ENCODE measurements at places on chromosomes 12 and 14.

DNA sequence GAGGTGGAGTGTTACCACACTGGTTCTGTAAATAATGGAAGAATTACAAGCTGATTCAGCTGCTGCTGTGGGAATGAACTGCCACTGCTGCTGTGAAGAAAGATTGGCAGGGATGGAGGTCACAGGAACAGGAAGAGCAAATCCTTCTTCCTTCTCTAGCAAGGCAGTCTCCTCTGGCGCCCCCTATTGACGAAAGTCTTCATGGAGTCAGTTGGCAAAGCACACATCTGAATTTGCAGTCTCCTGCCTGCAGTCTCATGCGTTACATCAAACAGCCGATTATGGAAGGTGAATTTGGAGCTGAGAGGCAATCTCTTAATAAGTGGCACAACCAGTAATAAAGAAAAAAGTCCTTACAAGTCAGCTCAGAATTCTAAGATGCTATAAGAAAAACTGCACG is 106.0 kb upstream of the TMTC1 start:
- DNase-seq: no peak

GRCh38 chr14:68981139-68981538 is 2.0 kb upstream of the ACTN1 start:
- no peak for DNase-seq

- no peak for DNase-seq
Observed at GRCh38 chr12:3055704-3056467, 21.3 kb upstream of the TSPAN9 start.

- no peak for DNase-seq
Observed at GRCh38 chr14:34935488-34935887, 47.3 kb upstream of the SRP54 start.

DNA sequence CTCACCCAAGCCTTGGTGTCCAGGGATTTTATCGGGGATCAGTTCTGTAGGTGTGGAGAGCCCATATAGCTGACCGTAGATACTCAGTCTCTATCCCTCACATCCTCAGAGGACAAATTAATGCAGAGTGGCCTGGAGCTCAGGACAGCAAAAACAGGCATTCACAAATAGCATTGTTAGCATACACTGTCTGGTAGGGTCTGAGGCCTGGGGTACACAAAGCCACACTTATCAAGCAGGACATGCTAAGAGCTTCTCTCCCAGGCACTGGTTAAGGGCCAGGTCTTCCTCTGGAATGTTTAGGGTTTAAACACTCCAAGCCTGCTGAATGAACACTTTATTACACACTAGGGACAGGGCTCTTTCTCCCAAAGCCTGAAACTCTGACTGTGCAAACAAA is 253.2 kb downstream of the NEDD1 start:
- no peak for DNase-seq

DNA sequence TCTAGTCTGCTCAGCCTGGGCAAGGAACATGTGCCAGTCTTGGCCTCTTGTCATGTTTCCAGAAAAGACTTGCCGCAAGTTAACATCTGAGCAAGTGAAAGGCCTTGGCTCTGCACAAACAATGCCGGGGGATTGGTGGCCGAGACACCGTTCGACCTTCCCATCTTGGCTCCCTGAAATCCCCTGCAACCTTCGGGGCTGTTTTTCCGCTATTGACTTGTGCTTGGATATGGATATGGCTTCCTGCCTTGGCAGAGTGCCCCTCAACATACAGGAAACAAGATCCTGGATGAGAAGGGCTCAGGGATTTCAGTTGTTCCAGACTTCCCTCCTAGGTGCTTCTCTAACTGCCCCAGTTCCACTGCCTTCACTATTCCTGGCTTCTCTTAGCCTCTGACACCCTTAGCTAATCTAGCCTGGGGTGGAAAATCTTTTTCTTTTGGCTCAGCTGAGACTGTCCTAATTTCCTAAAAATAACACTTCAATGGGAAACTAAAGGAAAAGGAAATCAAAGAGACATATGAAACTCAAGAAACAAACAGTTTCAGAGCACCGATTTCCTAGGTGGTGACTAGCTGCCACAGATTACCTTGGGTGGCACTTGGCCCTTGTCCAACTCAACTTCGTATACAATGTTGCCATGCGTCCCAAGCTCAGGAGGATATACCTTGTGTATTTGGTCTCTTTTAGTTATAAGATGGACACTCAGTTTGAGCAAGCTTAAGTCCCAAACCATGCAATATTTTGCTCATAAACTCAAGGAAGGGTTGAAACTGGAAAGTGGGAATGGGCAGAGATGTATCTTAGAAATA is 33.9 kb downstream of the RDH12 start:
- no peak for DNase-seq

- DNase-seq: no peak
Observed at GRCh38 chr12:122130150-122130549, 43.9 kb downstream of the IL31 start.

- no peak for DNase-seq
Observed at GRCh38 chr12:11164384-11164783, 6.6 kb upstream of the SMIM10L1 start.

DNA sequence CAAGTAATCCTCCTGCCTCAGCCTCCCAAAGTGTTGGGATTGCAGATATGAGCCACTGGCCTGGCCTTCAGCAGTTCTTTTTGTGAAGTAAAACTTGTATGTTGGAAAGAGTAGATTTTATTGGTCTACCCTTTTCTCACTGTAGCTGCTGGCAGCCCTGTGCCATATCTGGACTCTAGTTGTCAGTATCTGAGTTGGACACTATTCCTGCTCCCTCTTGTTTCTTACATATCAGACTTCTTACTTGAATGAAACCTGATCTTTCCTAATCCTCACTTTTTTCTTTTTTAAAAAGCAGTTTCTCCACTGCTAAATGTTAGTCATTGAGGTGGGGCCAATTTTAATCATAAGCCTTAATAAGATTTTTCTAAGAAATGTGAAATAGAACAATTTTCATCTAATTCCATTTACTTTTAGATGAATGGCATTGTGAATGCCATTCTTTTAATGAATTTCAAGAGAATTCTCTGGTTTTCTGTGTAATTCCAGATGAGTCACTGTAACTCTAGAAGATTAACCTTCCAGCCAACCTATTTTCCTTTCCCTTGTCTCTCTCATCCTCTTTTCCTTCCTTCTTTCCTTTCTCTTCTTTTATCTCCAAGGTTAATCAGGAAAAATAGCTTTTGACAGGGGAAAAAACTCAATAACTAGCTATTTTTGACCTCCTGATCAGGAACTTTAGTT is 88.7 kb downstream of the APAF1 start:
- DNase-seq: no peak

DNA sequence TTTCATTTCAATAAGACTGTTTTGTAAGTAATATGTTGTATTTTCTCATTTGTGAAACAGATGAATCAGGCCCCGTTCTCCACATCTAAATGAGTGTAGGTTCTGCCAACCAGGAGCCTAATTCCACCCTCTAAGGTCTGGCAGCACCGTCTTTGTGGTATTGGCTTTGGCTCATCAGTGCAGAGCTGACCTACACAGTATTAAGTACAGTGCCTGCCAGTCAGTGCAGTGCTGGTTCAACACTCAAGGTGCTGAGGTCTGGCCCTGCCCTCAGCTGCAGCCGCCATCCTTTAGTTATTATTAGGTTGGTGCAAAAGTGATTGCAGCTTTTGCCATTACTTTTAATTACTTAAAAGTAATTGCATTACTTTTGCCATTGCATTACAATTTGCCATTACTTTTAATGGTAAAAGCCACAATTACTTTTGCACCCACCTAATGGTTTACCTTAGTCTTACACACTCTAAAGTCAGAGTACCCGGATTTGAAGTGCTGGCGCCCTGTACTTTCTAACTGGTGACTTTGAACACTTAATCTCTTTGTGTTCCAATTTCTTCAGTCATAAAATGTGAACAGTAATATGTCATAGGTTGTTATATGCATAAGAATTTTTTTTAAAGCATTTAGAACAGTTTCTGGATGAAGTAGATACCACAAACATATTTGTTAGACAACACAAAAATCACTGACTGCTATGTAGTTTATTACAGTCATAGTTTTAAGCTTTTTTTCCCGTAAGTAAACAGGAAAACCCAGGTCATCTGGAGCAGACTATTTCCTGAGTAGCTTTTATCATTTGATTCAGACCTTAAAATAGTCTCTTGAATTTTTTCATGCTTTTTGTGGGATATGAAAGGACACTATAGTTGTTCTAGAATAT is 99.5 kb downstream of the SYNE2 start:
- DNase-seq: no peak

DNA sequence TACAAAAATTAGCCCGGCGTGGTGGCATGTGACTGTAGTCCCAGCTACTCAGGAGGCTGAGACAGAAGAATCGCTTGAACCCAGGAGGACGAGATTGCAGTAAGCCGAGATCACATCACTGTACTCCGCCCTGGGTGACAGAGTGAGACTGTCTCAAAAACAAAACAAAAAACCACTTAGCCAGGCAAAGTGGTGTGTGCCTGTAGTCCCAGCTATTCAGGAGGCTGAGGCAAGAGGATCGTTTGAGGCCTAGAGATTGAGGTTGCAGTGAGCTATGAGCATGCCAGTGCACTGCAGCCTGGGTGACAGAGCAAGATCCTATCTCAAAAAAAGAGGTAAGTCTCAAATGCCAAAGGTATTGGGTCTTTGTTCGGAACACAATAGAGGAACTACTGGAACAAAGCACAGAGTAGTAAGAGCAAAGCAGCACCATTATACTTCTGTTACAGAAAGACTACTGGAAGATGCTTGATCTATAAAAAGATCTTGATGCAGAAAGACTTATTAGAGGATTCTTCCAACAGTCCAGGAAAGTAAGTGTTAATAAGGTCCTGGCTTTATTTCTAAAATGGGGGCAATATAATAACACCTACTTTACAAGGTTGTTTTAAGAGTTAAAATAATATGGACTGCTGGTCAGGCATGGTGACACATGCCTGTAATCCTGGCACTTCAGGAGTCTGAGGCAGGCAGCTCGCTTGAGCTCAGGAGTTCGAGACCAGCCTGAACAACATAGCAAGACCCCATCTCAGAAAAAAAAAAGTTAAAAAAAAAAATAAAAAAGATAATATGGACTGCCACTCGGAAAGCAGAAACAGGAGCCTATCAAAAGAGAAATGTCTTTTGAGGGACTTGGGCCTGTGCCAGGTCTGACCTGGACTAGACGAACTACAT is 29.9 kb downstream of the BTBD7 start:
- no peak for DNase-seq

DNA sequence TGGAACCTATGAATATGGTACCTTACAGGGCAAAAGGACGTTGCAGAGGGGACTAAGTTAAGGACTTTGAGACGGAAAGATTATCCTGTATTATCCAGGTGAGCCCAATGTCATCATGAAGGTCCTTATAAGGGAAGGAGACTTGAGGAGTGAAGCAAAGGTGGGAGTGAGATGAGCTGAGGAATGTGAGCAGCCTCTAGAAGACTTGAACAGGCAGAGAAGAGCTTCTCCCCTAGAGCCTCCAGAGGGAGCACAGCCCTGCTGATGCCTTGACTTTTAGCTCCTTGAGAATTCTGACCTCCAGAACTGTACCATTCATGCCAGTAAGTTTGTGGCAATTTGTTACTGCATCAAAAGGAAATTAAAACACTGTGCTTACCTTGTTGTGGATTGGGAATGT is 41.8 kb upstream of the DCD start:
- DNase-seq: no peak

DNA sequence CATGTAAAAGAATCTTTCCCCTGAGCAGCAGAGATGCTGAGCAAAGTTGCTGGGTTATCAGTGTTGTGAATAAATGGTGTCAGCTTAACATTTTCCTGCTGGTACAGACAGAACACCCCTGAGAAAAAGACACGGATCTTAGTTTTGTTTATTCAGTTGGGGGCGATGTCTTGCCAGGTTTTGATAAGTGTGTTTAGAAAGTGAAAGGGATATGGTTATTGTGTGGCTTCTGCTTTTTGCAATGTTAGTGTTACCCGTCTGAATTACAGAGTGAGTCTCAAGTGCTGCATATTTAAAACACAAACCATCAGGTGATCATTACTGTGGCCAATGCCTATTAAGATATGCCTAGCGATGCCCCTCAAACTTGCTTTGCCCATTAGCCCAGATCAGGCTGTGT is 864.6 kb upstream of the SEL1L start:
- DNase-seq: no peak

GRCh38 chr12:29546000-29546399 is 48.5 kb upstream of the OVCH1 start:
- no peak for DNase-seq

- no peak for DNase-seq
Observed at GRCh38 chr12:51013441-51013840, 12.7 kb downstream of the SLC11A2 start.

GRCh38 chr12:131101703-131102492 is 148.2 kb downstream of the ADGRD1 start:
- no peak for DNase-seq
